ENCODE measurements at places on chromosomes 5 and 9. TPM values are rescaled to one million over a fixed set of nuclear protein-coding genes. Genes with fewer than 3 reads are reported as not detected.

The GMCL2 gene
- not detected for total RNA-seq

The ZDHHC11 gene
- 15.7 TPM for total RNA-seq

The KLF9 gene
- total RNA-seq = not detected

The DAB2 gene
- not detected for total RNA-seq

- H3K27me3 ChIP-seq = no peaks in the 10 kb centered on the region
- no peaks in the 10 kb centered on the region for H3K4me1 ChIP-seq
- peaks cover 16% of the 10 kb centered on the region for H3K36me3 ChIP-seq
- DNase-seq = no peak
Observed at GRCh38 chr9:92652461-92652860, 17.5 kb downstream of the IPPK start.

- no peak for DNase-seq
- peaks cover 37% of the 10 kb centered on the region for H3K36me3 ChIP-seq
- no peaks in the 10 kb centered on the region for H3K27me3 ChIP-seq
- H3K4me1 ChIP-seq = no peaks in the 10 kb centered on the region
- H3K27ac ChIP-seq = no peak overlapping the region
Observed at GRCh38 chr5:40716590-40716989, 36.9 kb downstream of the PTGER4 start.

GRCh38 chr9:16482764-16483163, 387.7 kb downstream of the BNC2 start:
- no peaks in the 10 kb centered on the region for H3K36me3 ChIP-seq
- H3K4me1 ChIP-seq = peaks cover 3% of the 10 kb centered on the region
- no peak for DNase-seq
- H3K27me3 ChIP-seq = no peaks in the 10 kb centered on the region
- no peak overlapping the region for H3K4me3 ChIP-seq

DNA sequence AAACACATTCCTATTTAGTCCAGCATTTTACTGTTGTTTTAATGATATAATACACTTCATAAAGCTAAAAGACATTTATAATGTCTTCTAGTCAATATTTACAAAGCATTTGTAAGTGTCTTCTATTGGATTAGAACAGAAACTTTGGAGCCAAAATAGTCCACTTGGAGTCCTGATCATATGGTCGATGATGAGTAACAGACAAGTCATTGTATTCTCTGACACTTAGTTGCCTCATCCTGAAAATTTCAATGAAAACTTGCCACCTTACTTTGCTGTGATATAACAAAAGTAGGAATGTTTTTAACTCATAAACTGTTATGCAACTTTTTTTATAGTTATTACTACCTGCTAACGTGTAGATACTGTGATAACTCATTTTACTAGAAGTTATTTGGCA, 132.5 kb downstream of the GABRB2 start:
- H3K4me3 ChIP-seq = no peak overlapping the region
- no peaks in the 10 kb centered on the region for H3K27me3 ChIP-seq
- no peaks in the 10 kb centered on the region for H3K36me3 ChIP-seq
- no peak for DNase-seq
- H3K27ac ChIP-seq = no peak overlapping the region
- H3K4me1 ChIP-seq = no peaks in the 10 kb centered on the region

DNA sequence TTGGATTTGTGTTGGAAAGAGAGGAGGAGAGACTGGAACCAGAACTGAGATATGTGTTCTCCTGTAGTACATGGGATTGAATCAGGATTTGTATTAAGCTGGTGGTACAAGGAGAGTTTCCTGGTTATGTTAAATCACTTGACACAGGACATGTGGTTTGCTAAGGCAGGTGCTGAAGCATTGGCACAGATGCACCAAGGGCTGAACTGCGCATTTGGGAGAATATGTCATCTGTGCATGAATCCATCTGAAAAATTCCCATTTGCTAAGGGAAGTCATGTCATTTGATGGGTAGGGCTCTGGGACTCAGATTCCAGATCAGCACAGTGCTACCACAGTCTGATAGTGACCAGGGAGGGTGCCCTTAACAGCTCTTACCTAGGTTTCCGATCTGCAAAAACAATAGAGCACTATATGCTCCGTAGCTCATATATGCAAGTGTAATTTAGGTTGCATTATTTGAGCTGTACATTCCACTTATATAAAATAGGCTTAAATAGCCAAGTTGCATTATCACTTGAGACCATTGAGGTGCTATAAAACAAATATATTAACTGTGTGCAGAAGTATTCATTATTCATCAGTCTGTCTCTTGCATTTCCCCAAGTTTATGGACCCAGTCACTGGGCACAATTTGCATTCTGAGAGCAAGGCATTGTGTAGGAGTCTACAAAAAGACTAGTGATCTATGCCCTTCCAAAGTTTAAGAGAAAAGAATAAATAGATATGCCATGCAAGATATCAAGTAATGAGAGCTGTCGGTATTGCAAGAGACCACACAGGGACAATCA, 55.2 kb downstream of the ADAMTS16 start:
- H3K4me1 ChIP-seq = no peaks in the 10 kb centered on the region
- H3K27me3 ChIP-seq = no peaks in the 10 kb centered on the region
- H3K27ac ChIP-seq = no peak overlapping the region
- no peak for DNase-seq
- no peak overlapping the region for H3K4me3 ChIP-seq
- H3K36me3 ChIP-seq = no peaks in the 10 kb centered on the region

DNA sequence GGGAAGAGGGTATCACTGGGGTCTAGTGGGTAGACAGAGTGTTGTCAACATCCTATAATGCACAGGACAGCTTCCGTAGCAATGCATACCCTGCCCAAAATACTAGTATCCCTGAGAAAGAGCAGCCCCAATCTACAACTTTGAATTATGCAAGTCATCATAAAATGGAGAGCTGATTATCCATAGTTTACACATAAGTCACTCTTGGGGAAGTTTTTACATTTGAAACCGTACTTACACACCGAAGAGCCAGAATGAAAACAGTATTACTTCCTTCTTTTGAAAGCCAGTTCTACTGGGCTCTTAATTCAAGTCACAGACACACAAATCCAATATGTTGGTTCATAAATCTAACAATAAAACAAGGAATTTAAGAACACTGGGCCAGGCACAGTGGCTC, 21.6 kb downstream of the RNF145 start:
- H3K36me3 ChIP-seq = peaks cover 33% of the 10 kb centered on the region
- no peak for DNase-seq
- no peaks in the 10 kb centered on the region for H3K27me3 ChIP-seq
- peaks cover 39% of the 10 kb centered on the region for H3K4me1 ChIP-seq

GRCh38 chr5:127871503-127872153, 168.4 kb downstream of the CCDC192 start:
- H3K27ac ChIP-seq = peak overlapping the region; percentile 97
- peak; percentile 72 for DNase-seq
- H3K36me3 ChIP-seq = no peaks in the 10 kb centered on the region
- H3K4me1 ChIP-seq = peaks cover 98% of the 10 kb centered on the region
- H3K4me3 ChIP-seq = peak overlapping the region; percentile 46

DNA sequence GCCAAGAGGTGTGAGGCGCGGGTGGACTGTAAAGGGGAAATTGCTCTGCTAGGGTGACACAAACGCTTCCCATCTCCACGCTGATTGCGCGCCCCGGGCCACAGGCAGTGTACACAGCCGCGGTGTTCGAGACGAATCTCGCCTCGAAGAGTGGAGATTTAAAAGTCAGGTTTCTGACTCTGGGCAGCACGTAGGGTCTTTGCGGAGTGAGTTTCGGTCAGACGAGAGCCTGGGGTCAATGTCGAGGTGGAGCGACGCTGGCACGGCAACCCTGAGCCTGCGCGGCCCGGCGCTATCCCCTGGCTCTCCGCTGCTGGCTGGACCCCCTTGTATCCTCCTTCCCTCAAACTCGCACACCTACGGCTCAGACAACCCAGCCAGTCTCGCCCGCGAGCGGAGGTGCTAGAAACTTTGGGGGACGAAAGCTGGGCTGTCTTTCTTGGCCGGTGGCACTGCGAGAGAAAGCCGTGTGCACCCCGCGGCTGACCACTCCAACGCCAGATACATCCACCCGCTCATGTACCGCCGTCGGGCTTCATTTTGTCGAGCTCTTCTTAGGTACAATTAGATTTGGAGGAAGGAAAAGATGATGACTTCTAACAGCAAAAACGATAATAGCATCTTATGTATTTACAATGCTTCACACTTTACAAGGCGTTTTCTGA, 5.4 kb upstream of the FOXB2 start:
- H3K27me3 ChIP-seq = no peaks in the 10 kb centered on the region
- no peaks in the 10 kb centered on the region for H3K4me1 ChIP-seq
- H3K36me3 ChIP-seq = no peaks in the 10 kb centered on the region
- no peak for DNase-seq
- H3K4me3 ChIP-seq = no peak overlapping the region

- no peaks in the 10 kb centered on the region for H3K36me3 ChIP-seq
- H3K4me1 ChIP-seq = peaks cover 10% of the 10 kb centered on the region
- no peak overlapping the region for H3K4me3 ChIP-seq
- DNase-seq = peak; percentile 51
- no peak overlapping the region for H3K27ac ChIP-seq
Observed at GRCh38 chr5:78792345-78793055, 143.9 kb upstream of the LHFPL2 start.

DNA sequence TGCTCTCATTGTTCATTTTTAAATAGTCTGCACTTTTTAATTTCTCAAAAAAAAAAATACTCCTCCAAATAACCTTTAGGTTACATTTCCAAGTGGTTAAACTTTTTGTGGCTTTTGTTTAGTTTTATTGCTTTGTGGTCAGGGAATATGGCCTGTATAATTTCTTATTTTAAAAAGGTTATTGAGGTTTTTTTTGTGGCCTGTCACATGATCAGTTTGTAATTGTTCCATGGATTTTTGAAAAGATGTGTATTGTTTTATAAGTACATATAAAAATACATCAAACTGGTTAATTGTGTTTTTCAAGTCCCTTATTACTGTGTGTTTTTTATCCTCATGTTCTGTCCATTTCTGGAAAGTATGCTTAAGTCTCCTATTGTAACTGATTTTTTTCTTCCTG, 64.0 kb downstream of the ZNF618 start:
- H3K4me3 ChIP-seq = no peak overlapping the region
- DNase-seq = no peak
- no peak overlapping the region for H3K27ac ChIP-seq

GRCh38 chr9:137049544-137050449, 3.8 kb upstream of the NPDC1 start:
- H3K36me3 ChIP-seq = no peaks in the 10 kb centered on the region
- no peak overlapping the region for H3K4me3 ChIP-seq
- H3K4me1 ChIP-seq = no peaks in the 10 kb centered on the region
- H3K27ac ChIP-seq = no peak overlapping the region
- no peaks in the 10 kb centered on the region for H3K27me3 ChIP-seq

GRCh38 chr5:125357660-125358059, 611.2 kb upstream of the ZNF608 start:
- H3K27me3 ChIP-seq = no peaks in the 10 kb centered on the region
- no peaks in the 10 kb centered on the region for H3K36me3 ChIP-seq
- H3K27ac ChIP-seq = no peak overlapping the region
- H3K4me1 ChIP-seq = no peaks in the 10 kb centered on the region
- no peak overlapping the region for H3K4me3 ChIP-seq
- no peak for DNase-seq
